Kidney tubule cell (primary cell): ENCODE measurements at places on chromosomes 4 and X.

- DNase-seq = peak; percentile 37
Observed at GRCh38 chrX:40646489-40647306, 663 bp downstream of the CXorf38 start.

DNA sequence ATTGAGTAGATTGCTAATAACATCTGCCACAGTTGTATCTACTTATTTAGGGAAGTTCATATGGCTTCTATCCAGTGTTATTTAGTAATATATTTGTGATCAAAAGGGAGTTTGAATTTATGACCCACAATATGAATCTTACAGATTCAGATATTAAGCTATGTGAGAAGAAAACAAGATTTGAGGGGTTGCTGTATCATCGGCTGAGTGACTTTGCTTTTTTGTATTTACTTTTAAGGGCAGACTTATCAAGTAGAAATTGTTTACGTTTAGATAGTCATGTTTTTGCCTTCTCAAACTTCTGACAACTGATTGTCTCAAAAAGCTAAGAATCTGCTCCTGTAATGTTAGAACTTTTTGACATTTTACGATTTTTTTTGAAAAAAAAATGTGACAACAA, 17.2 kb upstream of the DCK start:
- DNase-seq = no peak

- DNase-seq = no peak
Observed at GRCh38 chr4:64814616-64815015, 405.4 kb upstream of the TECRL start.

- peak; percentile 75 for DNase-seq
Observed at GRCh38 chr4:48970471-48970921, 15.6 kb upstream of the CWH43 start.

DNA sequence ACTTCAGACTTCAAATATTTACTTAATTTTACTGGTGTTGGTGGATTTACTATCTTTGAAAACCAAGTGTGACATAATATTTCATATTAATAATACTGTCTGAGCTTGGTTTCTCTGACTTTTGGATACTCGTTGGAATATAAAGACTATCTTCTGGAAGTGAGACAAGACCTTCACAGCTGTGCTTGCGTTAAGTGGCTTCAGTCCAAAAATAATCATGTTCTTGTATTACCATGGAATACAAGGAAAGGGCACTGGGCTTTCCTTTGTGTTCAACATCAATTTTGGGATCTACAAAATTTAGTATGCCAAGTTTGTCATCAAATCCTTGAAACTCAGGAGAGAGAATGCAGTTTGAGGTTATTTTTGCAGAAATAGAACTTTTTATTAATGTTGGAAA, 712.4 kb upstream of the LCORL start:
- no peak for DNase-seq

DNA sequence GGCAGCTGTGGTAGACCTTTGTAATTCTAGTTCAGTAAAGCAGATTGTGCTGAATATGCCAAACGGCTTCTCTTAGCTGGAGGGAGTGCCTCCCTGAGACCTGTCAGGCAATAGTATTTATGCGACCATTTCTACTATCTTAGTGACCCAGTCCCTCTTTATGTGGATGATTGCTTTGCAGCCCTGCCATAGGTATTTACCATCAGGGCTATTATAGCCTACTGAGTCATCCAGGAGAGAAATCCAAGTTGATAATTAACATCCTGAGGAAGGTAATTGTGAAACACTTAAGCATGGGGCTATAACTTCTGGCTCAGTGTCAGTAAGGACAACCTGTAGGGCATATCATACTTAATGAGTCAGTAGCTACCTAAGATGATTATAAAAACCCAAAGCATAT, 103.9 kb upstream of the MAOA start:
- DNase-seq = peak; percentile 84

GRCh38 chr4:148051403-148051802, 319.5 kb downstream of the ARHGAP10 start:
- DNase-seq = no peak

GRCh38 chrX:41596596-41596995, 92.2 kb upstream of the GPR34 start:
- peak; percentile 73 for DNase-seq

GRCh38 chrX:74049126-74049525, 254.9 kb upstream of the ZCCHC13 start:
- no peak for DNase-seq

GRCh38 chr4:169540774-169541173, 71.6 kb downstream of the NEK1 start:
- DNase-seq = no peak

- no peak for DNase-seq
Observed at GRCh38 chr4:48031802-48032525, 15.4 kb downstream of the NIPAL1 start.

- no peak for DNase-seq
Observed at GRCh38 chr4:2341911-2342652, 76.4 kb downstream of the ZFYVE28 start.

- DNase-seq = peak; percentile 80
Observed at GRCh38 chr4:17613761-17614415, 553 bp upstream of the MED28 start.

- DNase-seq = peak; percentile 34
Observed at GRCh38 chrX:110395877-110396276, 37.2 kb downstream of the RTL9 start.

- DNase-seq = no peak
Observed at GRCh38 chrX:34903316-34903715, 39.3 kb upstream of the FAM47B start.
